Prostate gland (tissue), 2 donors: ENCODE measurements at places on chromosomes 1 and 21. TPM values are rescaled to one million over a fixed set of nuclear protein-coding genes. Genes with fewer than 3 reads are reported as not detected.

DNA sequence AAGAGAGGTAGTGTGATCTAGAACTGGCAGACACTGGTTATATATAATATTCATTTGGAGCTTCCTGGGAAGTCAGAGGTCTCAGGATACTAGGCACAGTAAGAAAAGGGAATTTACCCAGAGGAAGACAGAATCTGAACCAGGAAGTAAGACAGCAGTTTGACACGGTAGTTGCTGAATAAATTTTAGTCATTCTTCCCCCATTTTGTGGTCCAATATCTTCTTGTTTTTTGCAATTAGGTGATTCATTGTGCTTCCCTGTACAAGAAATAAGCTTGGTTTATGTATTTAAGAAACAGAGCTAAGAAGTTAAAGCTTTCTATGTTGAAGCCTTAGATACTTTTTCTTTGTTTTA is 1.3 kb downstream of the TMEM167B start:
- H3K4me3 ChIP-seq, result peak overlapping the region; percentile 82
- DNase-seq, result no peak
- H3K27ac ChIP-seq, result peak overlapping the region; percentile 96
- peaks cover 3% of the 10 kb centered on the region for H3K4me1 ChIP-seq
- no peaks in the 10 kb centered on the region for H3K27me3 ChIP-seq
- H3K36me3 ChIP-seq, result no peaks in the 10 kb centered on the region

DNA sequence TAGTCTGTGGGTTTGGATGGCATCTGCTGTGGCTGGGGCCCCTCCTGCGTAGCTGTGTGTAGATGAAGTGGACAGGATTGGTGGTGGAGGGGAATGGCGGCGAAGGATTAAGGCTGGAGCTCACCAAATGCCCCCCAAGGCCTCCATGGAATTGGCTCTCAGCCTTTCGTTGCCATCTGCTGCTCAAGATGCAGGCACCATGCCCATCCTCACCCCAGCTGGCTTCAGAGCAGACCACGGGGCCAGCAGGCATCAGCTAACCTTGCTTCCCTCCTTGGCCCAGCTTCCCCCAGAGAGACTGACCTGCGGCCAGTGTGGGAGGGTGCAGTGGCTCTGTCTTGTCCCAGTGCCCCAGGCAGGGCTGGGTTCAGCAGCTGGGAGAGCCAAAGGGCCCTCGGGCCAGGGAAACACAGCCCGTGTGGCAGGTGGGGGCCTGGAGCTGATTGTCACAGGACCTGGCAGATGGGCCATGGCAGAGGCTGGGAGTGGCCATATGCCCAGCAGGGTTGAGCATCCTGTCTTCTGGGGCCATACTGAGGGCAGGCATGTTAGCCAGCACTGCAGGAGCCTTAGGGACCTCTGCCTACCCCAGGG is 66.8 kb upstream of the ACTL8 start:
- DNase-seq, result no peak
- no peak overlapping the region for H3K27ac ChIP-seq
- no peaks in the 10 kb centered on the region for H3K36me3 ChIP-seq
- H3K27me3 ChIP-seq, result no peaks in the 10 kb centered on the region

Gene PDC
- not detected for total RNA-seq

- no peaks in the 10 kb centered on the region for H3K27me3 ChIP-seq
- peaks cover 1% of the 10 kb centered on the region for H3K4me1 ChIP-seq
- H3K36me3 ChIP-seq, result no peaks in the 10 kb centered on the region
- H3K4me3 ChIP-seq, result no peak overlapping the region
Observed at GRCh38 chr1:116306840-116307442, 66.1 kb upstream of the ATP1A1 start.

Gene TESK2
- 21.4 TPM for total RNA-seq

DNA sequence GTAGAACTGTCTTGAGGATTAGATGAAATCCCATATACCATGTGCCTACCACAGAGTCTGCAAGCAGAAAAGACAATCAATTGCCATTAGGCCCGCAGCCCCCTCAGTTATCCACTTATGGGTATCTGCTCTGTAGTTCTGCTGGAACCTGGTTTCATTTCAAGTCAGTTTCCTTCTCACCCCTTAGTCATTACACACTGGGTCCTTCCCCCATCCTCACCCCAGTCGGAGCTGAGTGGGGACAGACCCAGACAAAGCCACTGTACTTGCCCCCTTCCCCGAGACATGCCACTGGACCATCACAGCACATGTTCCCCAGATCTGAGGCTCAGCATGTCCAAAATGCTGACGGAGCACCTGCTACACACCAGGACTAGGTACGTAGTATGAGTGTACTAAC is 21.2 kb downstream of the PGLYRP3 start:
- H3K27ac ChIP-seq, result no peak overlapping the region
- H3K4me3 ChIP-seq, result no peak overlapping the region
- H3K36me3 ChIP-seq, result no peaks in the 10 kb centered on the region
- DNase-seq, result no peak
- H3K4me1 ChIP-seq, result no peaks in the 10 kb centered on the region

- H3K27ac ChIP-seq, result no peak overlapping the region
- DNase-seq, result no peak
- H3K4me1 ChIP-seq, result no peaks in the 10 kb centered on the region
- no peaks in the 10 kb centered on the region for H3K27me3 ChIP-seq
Observed at GRCh38 chr1:50930193-50930592, 29.9 kb downstream of the FAF1 start.

- no peaks in the 10 kb centered on the region for H3K27me3 ChIP-seq
- no peak overlapping the region for H3K27ac ChIP-seq
- H3K4me3 ChIP-seq, result no peak overlapping the region
- no peak for DNase-seq
Observed at GRCh38 chr1:93616996-93617669, 64.5 kb downstream of the BCAR3 start.

GRCh38 chr1:116531917-116532316 is 38.9 kb downstream of the CD58 start:
- H3K36me3 ChIP-seq, result no peaks in the 10 kb centered on the region
- DNase-seq, result no peak
- H3K4me3 ChIP-seq, result no peak overlapping the region
- no peak overlapping the region for H3K27ac ChIP-seq

- H3K36me3 ChIP-seq, result no peaks in the 10 kb centered on the region
- H3K4me1 ChIP-seq, result no peaks in the 10 kb centered on the region
- H3K27me3 ChIP-seq, result peaks cover 3% of the 10 kb centered on the region
- H3K4me3 ChIP-seq, result no peak overlapping the region
- no peak overlapping the region for H3K27ac ChIP-seq
Observed at GRCh38 chr21:44449473-44450363, 5.6 kb upstream of the LRRC3 start.
